ENCODE measurements at places on chromosomes 16 and 17.

DNA sequence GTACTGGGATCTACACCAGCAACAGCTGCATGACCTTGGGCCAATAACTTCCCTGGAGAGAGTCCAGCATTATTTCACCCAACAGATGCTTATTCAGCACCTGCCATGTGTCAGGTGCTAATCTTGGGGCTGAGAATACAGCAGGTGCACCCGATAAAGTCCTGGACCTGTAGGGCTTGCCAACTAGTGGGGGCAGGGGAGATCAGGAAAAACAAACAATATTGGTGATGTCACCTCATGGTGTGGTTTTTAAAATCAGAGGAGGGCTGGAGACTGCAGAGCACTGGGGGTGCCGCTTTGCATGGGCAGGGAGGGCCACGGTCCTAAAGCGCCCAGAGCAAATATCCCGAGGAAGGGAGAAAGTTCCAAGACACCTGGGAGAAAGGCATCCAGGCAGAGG lies 218.8 kb downstream of the C16orf95 start:
- no peak for DNase-seq

DNA sequence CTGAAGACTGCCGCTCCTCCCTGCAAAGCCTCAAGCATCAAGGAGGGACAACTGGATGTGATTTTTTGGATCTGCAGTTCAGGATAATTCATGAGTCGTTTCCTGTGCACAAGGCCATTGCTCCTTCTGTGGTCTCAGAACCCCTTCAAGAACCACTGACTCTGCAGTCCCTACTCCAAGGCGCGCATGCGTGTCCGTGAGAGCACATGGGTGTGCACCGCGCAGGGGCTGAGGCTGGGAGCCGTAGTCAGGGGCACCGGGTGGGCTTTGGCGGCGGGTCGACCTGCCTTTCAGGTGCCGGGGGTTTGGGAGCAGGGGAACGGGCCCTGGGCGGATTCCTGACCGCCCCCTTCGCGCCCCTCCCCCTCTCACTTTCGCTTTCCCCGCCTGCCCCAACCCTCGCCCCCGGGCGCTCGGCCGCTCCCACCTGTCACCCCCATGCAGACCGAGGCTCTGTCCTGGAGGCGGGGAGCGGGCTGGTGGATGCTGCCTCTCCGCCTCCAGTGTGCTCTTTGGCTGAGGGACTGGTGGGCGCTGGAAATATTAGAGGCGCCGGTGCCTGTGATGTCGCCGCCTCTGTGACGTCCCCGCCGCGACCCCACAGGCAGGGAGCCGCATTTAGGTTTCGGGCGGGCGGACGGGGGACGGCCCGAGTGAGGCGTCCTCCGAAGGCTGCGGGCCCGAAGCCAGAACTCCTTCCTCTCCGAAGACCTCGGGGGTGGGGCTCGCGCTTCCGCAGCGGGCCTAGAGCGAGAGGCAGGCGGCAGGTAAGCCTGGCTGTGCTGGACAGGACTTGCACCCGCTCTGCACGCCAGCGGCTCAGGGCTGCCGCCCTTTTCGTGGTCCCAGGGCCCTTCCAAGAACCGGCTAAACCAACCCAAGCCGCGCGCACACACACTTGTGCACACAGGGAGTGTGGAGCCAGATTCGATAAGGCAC lies at the start of gene SPATA32:
Gene SPATA32 (minus strand): TSS at position 518 of the 939 bp plus-strand sequence. CDS start 78 bp downstream, at position 440.
- peak; percentile 26 for DNase-seq

DNA sequence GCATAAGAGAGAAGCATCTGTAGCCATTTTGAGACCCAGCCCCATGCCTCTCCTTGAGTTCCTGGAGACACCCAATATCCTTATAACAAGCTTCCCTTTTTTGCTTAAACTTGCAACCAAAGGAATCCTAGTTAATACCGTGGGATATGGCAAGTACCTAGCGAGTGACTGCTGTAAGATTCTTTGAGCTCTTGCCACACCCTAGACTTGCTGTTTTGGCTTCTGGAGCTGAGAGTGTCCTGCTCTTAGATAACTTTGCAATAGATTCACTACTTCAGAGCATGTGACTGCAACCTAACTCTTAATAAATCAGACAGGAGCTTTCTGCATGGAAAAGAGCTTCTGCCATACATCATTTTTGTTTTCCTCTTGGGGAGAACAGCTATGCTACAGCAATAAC lies 58.3 kb downstream of the AKAP1 start:
- DNase-seq = no peak

- DNase-seq = no peak
These were observed 1.0 kb upstream of the ZNF500 start for GRCh38 chr16:4767872-4768548.

GRCh38 chr17:64767269-64767997 lies 105.3 kb upstream of the SMURF2 start:
- DNase-seq = no peak

DNA sequence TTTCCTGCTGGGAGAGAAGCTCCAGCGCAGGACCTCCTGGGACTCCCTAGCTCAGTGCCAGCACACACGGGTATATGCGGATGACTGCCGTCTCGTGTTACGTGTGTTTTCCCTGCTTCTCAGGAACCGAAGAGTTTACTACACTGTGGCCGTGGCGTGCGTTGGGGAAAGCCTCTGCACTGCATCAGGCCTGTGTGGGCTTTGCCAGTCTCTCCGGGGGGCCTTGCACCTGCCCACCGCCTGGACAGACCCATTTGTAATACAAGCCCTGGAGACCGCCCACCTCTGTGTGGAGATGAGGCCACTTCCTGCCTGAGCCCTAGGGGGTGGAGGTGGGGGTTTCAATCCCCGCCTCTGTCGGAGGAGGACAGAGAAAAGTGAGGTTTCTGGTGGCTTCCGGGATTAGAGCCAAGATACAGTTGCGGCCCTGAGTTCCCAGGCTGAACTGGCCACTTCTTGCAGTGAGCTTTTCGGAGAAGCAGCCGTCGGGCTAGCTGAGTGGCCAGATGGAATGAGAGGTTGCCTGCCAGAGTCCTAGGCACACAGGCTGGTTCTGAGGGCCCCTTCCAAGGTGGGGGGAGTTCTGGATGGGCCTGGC lies 43.4 kb upstream of the GSE1 start:
- no peak for DNase-seq

- DNase-seq = no peak
These were observed 216.7 kb downstream of the C16orf78 start for GRCh38 chr16:49590166-49590871.

DNA sequence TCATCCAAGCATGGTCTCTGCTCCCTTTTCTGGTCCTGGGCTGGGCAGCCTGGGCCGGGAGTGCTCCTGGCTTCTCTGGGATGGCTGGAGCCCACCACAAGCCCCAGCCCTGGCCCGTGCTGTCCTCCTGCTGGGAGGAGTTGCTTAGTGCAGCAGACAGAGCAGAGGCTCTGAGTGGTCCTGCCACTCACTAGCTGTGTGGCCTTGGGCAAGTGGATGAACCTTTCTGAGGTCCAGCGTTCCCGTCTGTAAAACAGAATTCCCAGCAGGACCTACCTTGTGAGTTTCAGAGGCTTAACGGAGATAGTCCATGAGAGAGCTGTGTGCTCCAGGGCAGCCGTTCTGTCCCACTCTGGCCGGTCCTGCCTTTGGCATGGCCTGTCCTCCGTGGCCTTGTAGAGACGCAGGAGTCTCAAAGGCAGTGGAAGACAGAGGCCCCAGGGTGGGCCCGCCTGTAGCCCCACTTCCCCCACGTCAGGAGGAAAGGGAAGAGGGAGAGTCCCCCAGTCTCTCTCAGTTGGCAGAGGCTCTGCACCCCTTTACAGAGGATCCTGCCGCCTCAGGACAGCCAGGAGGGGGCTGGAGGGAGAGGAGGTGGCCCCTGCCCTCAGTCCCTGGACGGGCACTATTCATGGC lies 7.8 kb downstream of the MYO15B start:
- DNase-seq = no peak

DNA sequence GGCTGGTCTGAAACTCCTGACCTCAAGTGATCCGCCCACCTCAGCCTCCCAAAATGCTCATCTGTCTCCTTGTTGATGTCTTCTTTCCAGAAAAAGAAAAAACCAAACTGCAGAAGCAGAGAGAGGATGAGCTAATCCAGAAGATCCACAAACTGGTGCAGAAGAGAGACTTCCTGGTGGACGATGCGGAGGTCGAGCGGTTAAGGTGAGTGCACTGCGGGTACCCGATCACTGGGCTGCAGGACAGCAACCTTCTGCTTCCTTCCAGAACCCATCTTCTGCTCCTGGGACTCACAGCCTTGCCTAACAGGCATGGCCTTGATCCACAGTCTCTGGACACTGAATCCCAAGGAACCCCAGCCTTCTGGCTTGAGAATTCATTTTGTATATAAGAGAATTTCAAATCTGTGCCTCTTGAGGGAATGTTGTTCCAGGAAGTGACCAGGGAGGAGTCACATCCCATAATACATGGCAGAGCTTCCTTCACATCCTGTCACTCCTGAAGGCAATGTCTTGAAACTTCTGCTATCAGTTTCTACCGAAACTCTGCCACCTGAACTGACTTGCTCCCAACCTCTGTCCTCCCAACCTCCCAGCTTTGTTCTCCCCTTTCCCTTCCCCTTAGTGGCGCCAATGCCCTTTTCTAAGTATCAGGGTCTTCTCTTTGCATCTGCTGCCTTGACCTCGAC lies 61.7 kb downstream of the MARF1 start:
- no peak for DNase-seq

DNA sequence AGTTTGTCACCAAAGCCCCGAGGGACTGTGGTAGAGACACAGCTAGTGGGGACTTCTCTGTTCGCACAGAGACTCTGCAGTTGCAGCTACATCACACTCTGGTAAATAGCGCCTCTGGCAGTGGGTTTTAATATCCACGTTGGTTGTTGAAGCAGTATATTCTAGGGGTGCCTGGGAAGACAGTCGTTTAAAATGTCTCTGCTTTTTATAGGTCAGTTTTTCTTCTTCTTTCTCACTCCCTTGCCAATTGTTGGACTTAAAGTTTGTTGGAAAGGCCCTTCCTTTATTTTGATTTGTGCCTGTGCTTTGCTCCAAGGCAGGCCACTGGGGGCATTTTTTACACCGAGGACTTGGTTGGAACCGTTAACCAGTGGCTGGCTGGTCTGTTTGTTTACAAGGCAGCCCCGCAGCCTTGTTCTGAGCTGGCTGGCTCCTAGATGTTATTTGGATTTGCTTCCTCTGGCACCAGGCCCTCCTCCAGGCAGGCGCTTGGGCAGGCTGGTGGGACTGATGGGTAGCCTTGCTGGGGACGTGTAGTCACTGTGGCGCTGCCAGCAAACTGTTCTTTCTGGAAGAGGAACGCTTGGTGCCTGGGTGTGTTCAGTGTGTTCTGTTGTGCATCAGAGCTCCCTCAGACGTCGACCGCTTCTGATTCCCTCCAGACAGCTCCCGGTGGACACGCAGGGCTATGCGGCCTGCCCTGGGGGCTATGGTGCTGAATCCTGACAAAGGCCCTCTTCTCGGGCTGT lies 218.2 kb upstream of the CHMP6 start:
- peak; percentile 75 for DNase-seq

- DNase-seq = no peak
These were observed 84.6 kb downstream of the MRTFB start for GRCh38 chr16:14155572-14156190.

- DNase-seq = no peak
These were observed 34.6 kb downstream of the OTOA start for GRCh38 chr16:21698169-21699032.

- DNase-seq = no peak
These were observed 1.1 kb upstream of the MLLT6 start for GRCh38 chr17:38703742-38704605.

DNA sequence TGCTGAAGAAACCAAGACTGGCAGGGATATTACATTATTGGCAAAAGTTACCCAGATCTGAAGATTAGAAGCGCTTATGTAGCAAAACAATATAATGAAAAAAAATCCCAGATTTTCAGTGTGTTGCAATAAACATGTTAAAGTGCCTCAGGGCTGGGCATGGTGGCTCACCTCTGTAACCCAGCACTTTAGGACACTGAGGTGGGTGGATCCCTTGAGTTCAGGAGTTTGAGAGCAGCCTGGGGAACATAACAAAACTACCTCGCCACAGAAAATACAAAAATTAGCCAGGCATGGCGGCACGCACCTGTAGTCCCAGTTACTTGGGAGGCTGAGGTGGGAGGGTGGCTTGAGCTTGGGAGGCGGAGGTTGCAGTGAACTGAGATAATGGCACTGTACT lies 6.8 kb downstream of the ZNF207 start:
- no peak for DNase-seq

DNA sequence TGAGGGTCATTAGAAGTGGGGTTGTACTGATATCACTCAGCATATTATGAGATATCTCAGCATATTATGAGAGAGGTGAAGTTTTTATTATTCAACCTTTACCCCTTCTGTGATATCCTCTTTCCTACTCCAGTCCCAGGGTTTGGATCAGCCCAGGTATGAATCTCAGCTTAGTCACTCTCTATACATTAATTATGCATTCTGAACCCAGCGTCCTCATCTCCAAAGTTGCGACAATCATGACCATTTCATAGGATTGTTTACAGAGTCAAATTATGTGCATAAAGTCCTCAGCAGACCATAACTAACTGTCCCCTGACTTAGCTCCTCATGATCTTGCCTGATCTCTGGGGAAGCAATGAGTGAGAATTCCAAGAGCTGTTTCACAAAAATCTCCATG lies 20.5 kb upstream of the BLMH start:
- no peak for DNase-seq

- DNase-seq = no peak
These were observed 16.4 kb upstream of the CLEC18A start for GRCh38 chr16:69934751-69935150.

- no peak for DNase-seq
These were observed 35.5 kb downstream of the ERN1 start for GRCh38 chr17:64094412-64094811.

DNA sequence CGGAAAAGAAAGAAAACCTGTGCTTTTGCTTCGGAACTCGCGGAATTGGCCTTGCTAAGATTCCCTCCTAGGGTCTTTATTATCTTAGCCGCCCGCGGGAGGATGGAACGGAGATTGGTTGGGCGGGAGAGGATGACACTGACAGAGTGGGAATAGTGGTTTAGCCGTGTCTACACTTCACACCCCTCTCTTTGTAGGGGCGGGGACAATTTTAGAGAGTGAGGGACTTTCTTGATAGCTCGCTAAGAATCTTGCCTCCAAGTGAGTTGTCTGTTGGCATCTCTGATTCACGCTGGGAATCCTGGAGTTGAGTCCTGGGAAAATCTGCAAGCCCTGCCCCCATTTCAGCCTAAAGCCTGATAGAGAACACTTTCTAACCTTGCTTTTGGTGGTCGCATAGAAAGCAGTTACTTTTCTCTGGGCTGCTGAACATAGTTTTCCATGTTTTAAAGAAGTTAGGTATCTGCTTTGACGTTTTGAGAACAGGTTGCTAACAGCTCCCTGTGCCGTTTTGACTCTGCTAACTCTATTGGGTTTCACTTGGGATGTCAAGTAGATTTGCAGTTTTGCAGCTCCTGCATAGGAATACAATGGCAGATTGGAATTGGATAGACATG lies 697 bp downstream of the NOL11 start:
- no peak for DNase-seq

All from nucleus accumbens (tissue), 56 donors.